ENCODE measurements at places on chromosomes 3 and 15.

DNA sequence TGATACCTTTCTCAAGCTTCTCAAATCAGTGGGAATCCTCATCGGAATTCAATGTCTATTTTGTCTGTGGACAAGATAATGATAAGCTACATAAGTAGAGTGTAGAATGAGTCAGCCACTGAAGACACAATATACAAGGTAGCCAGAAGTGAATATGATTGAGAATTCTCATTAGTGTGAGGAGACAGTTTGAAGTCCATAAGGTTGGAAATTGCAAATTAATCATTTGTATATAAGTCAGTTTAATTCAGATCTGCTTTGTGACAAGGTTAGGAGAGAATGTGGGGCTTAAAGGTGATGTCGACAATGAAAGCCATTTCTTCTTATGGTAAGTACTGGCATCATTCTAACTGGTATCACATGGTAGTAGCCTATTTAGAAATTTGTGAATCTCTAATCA lies 4.2 kb downstream of the ARPP21 start:
- no peak for DNase-seq

GRCh38 chr15:28113394-28114113 lies 14.4 kb upstream of the OCA2 start:
- DNase-seq = no peak

GRCh38 chr3:117104792-117105191 lies 395.2 kb downstream of the TUSC7 start:
- no peak for DNase-seq

- DNase-seq = no peak
Observed at GRCh38 chr3:62266668-62267283, 106.6 kb downstream of the FEZF2 start.

DNA sequence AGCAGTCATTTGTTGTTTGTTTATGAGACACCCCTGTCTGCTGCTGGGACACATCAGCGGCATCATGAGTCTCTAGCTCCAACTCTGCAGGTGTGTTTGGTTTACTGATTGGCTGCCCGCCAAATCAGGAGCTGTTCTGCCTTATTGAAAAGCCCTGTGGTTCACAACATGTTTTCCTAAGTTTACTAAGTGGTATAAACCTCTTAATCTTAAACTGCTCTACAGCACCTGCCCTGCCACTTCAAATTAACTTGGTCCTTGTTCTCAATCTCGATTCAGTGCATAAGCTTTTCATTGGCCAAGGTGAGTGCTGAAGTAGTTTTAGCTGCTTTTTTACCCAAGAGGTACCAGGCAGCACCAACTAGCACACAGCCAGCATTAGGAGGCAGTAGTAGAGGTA lies 77.8 kb upstream of the WDR72 start:
- no peak for DNase-seq

GRCh38 chr15:77625376-77625775 lies 7.3 kb downstream of the LINGO1 start:
- DNase-seq = no peak

- DNase-seq = no peak
Observed at GRCh38 chr15:66783314-66783713, 81.3 kb downstream of the SMAD6 start.

DNA sequence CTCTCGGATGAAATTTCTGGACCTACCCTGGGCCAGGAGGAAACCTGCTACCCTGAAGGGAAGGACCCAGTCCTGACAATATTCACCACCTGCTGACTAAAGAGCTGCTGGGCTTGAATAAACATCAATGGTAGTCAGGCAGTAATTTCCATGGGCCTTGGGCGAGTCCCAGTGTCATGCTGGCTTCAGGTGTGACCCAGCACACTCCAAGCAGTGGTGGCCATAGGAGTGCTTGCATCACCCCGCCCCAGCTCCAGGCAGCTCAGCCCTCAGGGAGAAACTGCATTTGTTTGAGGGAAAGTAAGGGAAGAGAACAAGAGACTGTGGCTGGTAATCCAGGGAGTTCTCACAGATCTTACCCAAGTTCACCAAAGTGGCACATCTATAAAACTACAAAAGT lies 261.8 kb upstream of the DCBLD2 start:
- DNase-seq = no peak

- no peak for DNase-seq
Observed at GRCh38 chr3:151305060-151305774, 11.4 kb downstream of the GPR87 start.

- no peak for DNase-seq
Observed at GRCh38 chr3:116265320-116265695, 180.0 kb downstream of the LSAMP start.

DNA sequence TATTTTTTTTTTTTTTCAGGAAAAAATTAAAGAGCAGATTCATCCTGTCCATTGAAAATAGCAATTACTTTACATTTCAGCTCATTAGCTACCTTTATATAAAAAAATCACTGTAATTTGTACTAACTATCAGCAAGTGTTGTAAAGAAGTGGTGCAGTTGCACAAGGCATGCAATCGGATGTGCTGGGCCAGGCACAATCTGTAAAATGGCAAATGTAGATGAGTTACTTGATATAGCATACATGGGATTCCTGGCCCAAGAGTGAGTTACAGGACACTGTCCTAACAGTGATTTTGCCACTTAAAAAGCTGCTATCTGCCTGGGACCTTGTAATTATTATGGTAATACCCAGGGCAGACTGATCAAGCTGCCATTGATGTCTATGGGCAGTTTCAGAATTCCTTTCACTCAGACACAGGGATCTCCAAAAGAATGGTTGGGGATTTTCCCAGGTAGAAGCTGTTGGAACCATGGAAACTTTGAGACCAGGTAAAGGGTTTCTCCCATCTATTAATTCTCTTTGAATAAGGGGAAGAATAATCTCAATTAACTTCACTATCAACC lies 182.2 kb upstream of the ICE2 start:
- DNase-seq = no peak

DNA sequence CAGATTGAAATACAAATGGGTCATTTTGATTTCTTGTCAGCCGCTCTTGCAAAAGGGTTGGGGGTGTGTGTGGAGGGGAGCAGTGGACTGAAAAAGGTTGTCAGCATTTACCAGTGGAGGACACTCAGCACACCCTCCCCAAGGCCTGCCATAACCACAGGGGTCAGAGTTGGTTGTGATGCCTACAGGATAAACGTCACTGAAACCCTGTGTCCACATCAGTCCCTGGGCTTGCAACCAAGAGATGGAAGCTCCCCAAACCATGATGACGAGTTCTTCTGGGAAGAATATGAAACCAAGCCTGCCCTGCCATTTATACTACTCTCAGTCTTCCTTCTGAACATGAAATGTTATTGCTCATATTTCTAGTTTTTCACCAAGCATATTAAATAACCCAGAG lies 54.0 kb upstream of the UMPS start:
- no peak for DNase-seq

- no peak for DNase-seq
Observed at GRCh38 chr3:64586952-64587351, 100.8 kb downstream of the ADAMTS9 start.

GRCh38 chr3:31755926-31756658 lies 223.4 kb downstream of the STT3B start:
- DNase-seq = no peak

- no peak for DNase-seq
Observed at GRCh38 chr15:85027033-85027380, 45.4 kb downstream of the PDE8A start.

DNA sequence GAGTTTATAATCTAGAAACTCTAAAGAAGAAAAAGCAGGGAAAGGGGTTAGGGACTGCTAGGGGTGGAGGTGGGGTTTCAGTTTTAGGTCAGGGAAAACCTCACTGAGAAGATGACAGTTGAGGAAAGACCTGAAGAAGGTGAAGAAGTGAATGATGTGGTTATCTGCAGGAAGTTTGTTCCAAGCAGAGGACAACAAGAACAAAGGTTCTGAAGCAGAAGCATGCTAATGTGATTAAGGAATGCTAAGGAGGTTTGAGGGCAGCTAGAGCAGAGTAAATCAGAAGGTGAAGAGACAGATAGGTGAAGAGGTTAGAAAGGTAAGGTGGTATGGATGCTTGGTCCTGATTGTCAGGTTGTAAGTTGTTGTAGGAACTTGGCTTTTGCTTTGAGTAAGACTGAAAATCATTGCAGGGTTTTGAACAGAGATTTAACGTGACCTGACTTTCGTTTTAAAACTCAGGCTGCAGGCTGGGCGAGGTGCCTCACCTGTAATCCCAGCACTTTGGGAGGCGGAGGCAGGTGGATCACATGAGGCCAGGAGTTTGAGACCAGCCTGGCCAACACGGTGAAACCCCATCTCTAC lies 8.6 kb downstream of the OXSR1 start:
- DNase-seq = no peak

- DNase-seq = no peak
Observed at GRCh38 chr3:195616681-195617080, 32.9 kb upstream of the APOD start.

GRCh38 chr3:183255348-183255730 lies 2.3 kb downstream of the B3GNT5 start:
- DNase-seq = no peak
